ENCODE measurements at places on chromosomes 4 and X.

- no peak for DNase-seq
Measured at GRCh38 chr4:87353592-87353991, 30.9 kb upstream of the HSD17B13 start.

- DNase-seq: no peak
Measured at GRCh38 chr4:61182915-61183314, 17.2 kb upstream of the ADGRL3 start.

DNA sequence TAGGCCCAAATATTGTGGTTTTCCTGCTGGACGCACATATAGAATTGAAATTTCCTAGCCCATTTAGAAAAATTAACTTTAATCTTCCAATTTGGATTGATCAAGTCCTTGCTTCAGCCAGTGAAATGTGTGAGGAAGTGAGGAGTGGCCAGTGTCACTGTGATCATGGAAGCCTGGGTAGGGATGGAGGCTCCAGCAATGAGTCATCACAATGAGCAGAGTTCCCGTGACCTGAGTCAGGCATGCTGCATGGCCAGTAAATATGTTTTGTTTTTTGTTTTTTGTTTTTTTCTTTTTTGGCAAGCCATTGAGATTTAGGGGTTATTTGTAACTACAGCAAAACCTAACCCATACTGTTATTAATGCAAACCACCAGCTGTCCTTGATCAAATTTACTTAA lies 52.1 kb downstream of the IDS start:
- DNase-seq: no peak

GRCh38 chr4:126271292-126271691 lies 956.5 kb downstream of the FAT4 start:
- DNase-seq: no peak

DNA sequence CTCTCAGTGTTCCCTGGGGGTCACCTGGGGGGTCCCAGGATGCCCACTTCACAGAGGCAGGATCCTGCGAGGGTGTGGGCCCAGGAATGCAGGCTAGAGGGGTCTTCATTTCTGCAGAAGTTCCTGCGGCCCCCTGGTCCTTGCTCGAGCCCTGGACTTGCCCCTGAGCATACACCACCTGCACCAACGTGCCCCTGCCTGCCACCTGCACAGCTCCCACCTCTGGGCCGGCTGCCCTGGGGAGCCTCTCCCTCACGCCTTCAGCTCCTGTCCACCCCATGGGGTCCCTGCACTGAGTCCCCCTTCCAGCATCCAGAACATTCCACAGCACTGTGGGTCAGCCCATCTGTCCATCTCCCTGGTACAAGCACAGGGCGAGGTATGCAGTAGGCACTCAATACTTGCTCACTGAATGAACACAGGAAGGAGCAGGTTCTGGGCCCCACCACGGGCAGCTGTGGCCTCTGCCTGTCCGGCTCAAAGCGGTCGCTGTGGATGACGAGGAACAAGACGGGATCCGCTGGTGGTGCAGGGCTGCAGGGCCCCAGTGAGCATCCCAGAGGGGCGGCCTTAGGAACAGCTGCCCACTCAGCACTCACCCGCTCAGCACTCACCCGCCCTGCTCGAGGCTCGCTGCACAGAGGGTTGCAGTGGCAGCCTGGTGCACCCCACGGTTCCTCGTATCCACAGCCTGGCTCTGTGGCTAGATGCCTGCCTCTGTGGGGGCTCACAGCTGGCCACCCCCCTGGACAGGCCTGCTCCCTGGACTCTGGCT lies 70.5 kb upstream of the MXD4 start:
- no peak for DNase-seq

- DNase-seq: no peak
Measured at GRCh38 chr4:53012738-53013137, 150.6 kb downstream of the RASL11B start.

- no peak for DNase-seq
Measured at GRCh38 chr4:3681191-3681590, 85.0 kb upstream of the ADRA2C start.

DNA sequence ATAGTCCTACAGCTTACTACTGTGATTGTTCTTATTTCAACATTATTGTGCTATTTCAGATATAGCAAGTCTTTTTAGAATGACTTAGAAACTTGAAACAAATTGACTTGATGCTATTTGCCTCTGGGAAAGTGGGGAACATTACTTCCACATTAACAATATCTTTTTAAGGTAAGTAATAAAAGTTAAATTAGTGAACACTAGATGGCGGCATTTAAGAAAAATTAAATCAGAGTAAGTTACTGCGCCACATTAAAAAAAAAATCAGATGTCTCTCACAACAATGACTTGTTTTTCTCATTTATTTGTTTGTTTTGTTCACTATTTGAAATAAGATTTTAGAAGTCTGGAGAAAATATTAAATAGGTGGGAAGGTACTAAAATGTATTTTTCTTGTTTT lies 1026.9 kb upstream of the SLIT2 start:
- DNase-seq: no peak

- no peak for DNase-seq
Measured at GRCh38 chr4:14115106-14115505, 487.6 kb upstream of the BOD1L1 start.

DNA sequence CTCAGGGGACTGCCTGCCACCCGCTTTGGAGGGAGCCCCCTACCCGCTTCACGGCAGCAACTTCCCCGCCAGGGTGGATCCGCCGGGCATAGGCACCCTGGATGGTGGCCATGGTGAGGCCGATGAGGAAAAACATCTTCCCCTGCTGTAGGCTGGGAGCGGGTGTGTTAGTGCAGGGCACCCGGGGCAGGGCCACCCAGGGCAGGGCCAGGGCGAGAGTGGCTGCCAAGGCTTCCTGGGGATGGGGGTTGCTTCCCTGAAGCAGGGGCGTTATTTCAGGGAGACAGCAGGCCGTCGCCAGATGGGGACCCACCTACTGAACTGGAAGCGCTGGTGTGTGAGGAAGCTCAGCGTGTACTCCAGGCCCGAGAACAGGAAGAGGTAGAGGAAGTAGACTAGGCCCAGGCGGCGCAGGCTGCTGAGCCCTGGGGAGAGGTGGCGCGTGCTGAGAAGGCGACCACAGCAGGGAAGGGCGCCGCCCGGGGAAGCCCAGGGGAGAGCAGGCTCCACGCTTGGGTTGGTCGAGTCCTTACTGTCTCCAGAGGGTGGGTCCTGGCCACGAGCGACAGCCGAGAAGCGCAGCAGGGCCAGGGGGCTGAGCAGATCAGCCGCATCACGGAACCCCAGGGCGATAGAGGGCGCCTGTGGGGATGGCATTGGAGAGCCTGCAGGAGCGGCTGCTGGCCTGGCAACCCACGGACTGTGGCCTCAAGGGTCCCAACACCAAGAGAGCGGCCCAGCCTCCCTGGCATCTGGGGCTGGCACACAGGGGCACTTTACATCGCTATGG lies 31.5 kb downstream of the NOP14 start:
- DNase-seq: no peak

DNA sequence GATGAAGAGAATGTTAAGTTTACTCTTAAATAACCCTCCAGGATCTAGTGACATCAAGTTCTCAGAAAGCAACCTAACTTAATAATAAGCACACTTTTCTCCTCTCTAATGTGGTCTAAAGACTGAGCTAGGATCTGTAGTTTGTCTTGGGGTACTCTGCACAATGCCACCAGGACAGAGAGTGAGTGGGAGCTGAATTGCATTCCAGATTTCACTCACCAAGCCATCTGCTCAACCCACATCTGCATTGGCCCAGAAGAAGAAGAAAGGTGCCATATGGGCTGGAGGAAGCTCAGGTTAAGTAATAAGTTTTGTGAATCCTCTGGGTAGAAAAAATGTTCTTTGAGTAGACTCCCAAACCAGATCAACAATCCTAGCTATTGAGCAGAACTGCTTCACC lies 384.6 kb downstream of the PPP3CA start:
- DNase-seq: no peak

GRCh38 chr4:99059550-99059949 lies 29.0 kb downstream of the ADH5 start:
- no peak for DNase-seq

DNA sequence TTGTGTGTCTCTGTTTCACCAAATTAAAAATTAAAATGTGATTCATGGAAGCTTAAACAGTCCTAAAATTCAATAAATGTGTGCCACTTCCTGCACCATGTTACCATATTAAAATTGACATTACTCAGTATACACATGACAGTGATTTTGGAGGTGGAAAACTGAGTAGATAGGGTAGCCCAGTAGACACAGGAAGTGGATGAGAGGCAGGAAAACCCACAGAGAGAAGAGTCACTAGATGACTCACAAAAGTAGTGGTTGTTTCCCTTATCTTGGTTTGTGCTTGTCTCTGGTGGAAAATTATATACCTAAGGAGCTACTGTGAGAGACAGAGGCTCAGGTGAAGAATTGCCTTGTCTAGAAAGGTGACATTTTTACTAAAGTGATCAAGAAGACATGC lies 375.8 kb upstream of the CXorf51B start:
- no peak for DNase-seq

- no peak for DNase-seq
Measured at GRCh38 chr4:146787731-146788130, 149.0 kb downstream of the POU4F2 start.

- no peak for DNase-seq
Measured at GRCh38 chrX:42530027-42530426, 247.9 kb downstream of the PPP1R2C start.

GRCh38 chrX:154800478-154801210 lies 4.6 kb downstream of the MPP1 start:
- DNase-seq: no peak

GRCh38 chrX:24260842-24261550 lies 52.9 kb downstream of the SUPT20HL2 start:
- DNase-seq: peak; percentile 4

DNA sequence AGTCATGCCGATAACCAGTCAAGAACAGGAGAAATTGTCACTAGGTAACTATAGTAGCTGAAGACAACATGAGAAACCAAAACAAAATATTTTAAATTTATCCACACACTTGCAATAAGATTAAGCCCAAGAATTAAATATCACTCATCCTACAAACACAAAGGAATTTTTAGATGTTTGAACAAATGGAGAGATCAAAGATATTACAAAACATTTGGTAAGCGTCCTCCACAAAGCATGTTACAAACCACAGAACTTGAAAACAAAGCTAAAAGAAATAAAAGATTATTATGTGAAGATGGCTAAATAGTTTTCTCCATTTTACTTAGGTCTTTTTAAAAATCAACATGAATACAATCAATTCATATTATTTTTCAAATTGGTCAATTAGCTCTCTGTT lies 631.9 kb upstream of the INTU start:
- DNase-seq: no peak

Measured in activated CD4-positive, alpha-beta T cell treated with anti-CD3 and anti-CD28 coated beads for 4 hours (primary cell).